ENCODE measurements at places on chromosomes 7 and 10.

GRCh38 chr7:33581236-33581635 lies 324.1 kb upstream of the BMPER start:
- DNase-seq = no peak

DNA sequence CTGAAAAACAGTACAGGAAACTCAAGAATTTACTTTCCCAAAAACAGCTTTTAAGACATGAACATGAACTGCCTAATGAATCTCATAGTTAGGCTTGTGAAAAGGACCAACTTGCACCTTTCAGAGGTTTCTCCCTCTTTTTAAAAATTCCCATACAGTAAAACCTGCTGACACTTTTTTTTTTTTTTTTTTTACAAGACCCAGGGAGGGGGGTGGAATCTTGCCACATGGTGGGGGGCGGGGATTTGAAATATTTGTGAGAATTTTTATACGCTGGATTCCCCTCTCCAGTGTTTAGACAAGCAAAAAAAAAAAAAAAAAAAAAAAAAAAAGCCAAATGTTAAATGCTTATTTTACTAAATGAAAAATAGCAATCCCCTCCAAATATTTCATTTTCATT lies 57.4 kb downstream of the HIBADH start:
- DNase-seq = no peak

GRCh38 chr7:2974093-2974819 lies 69.4 kb downstream of the CARD11 start:
- no peak for DNase-seq

DNA sequence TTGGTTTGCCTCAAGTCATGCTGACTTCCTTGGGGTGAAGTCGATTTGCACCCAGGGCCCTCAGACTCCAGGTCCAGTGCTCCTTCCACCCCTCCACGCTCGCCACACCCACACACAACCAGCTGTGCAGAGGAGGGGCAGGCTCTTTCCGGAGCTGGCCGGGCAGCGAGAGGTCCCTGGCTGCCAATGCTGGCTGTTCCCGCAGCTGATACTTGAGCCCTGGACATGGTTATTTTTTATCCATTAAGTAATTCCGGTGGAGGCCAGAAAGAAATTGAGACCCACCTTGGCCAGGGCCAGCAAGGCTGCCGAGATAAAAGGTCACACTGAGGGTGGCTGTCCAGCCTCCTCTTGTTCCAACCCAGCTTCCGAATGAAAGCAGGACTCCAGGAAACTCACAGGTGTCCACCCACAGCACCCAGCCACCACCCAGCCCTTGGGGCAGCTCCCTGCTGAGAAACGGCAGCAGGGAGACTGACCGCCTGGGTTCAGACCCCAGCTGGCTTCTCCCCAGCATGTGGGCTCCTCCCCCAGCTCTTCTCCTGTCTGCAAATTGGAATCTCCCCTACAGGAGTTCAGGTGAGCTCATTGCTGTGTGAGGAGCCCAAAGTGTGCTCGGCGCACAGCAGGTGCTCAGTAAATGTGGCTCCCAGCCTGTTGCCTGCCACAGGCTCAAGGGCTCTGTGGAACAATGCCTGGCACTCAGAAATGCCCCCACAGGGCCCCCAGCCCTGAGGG lies 77.8 kb downstream of the PDGFA start:
- DNase-seq = no peak

DNA sequence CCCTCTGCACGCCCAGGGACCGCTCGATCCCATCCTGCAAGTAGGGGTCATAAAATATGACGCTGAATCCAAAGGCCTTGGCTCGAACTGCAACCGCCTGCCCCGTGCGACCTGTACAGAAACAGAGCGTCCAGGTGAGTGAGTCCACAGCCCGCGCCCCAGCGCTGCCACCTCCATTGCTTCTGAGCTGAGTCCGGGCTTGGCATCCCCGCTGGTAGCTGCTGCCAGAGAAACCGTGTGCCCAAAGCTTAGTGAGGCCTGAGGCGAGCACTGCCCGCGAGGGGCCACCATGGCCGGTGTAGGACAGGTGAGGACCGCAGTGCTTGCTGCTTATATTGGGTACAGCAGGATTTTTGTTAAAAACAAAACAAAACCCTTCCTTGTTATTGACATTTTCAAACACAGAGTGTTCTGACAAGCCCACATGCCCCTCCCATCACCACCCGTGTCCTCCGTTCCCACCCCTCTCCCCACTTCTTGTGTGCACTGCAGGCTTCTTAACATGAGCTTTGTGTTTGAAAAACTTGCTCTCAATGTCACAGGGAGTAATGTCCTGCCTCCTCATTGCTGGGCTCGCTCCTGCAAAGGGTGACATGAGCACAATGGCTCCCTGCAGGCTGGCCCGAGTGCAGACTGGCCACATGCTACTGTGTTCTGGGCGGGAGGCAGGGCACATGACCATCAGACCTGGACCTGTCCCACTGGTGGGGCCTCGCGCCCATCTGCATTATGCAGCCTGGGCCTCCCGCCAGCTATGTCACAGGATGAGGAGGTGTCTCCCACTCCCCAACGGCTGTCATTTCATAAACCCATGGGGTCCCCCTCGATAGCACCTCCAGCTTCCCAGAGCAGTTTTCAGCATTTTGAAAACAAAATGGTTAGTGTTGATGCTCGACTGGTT lies 52.9 kb downstream of the ZRANB1 start:
- no peak for DNase-seq

Data from GM04504 (cell line).